Activated CD4-positive, alpha-beta memory T cell treated with anti-CD3 and anti-CD28 coated beads, Interleukin-2, amount 10 ng/mL, durations not matched to agents 7 days and 5 days (primary cell): ENCODE measurements at places on chromosomes 1 and 21.

- DNase-seq, result no peak
- H3K4me1 ChIP-seq, result peaks cover 16% of the 10 kb centered on the region
- no peaks in the 10 kb centered on the region for H3K36me3 ChIP-seq
These were observed 103.0 kb upstream of the VAV3 start for GRCh38 chr1:108067884-108068540.

DNA sequence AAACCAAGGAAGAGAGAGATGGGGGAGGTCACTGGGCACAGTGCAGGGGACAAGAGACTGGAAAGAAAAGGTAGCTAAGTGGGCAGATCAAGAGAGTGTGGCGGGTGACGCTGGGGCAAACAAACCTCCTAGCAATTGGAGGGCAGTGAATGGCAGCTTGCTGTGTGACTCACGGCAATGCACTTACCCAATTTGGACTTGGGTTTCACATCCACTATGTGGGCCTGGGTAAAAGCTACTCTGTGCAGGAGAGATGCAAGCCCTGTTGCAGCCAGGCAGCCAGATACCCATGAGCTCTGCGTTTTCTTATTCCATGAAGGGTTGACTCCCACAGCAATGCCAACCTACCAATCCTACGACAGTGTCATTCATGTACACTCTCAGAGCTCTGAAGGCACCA, 9.5 kb downstream of the PLXNA2 start:
- H3K27ac ChIP-seq, result no peak overlapping the region
- H3K27me3 ChIP-seq, result peaks cover 55% of the 10 kb centered on the region
- no peak overlapping the region for H3K4me3 ChIP-seq
- no peak for DNase-seq
- no peaks in the 10 kb centered on the region for H3K36me3 ChIP-seq

- H3K36me3 ChIP-seq, result peaks cover 59% of the 10 kb centered on the region
- H3K4me3 ChIP-seq, result peak overlapping the region; percentile 11
- H3K4me1 ChIP-seq, result peaks cover 28% of the 10 kb centered on the region
- H3K27ac ChIP-seq, result peak overlapping the region; percentile 27
- no peak for DNase-seq
These were observed 3.0 kb downstream of the GPN2 start for GRCh38 chr1:26887125-26887524.

- H3K27ac ChIP-seq, result no peak overlapping the region
- no peak for DNase-seq
- no peaks in the 10 kb centered on the region for H3K27me3 ChIP-seq
- H3K4me3 ChIP-seq, result no peak overlapping the region
- H3K36me3 ChIP-seq, result peaks cover 22% of the 10 kb centered on the region
These were observed 99.5 kb downstream of the MAN1A2 start for GRCh38 chr1:117466761-117467160.

DNA sequence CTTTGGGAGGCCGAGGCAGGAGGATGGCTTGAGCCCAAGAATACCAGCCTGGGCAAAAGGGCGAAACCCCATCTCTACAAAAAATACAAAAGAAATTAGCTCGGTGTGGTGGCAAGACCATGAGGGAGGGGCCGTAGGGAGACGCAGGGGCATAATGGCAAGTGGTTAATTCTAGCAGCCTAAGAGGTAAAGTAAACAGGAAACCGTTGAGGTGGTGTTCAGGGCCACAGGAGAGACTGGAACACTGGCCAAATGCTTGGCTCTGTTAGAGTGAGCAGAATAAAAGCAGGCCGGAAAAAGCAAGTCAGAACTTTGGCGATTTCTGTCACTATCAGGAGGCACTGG, 89.2 kb downstream of the RIPK4 start:
- no peaks in the 10 kb centered on the region for H3K36me3 ChIP-seq
- peaks cover under 1% of the 10 kb centered on the region for H3K4me1 ChIP-seq
- no peak overlapping the region for H3K4me3 ChIP-seq
- no peak overlapping the region for H3K27ac ChIP-seq
- DNase-seq, result no peak
- peaks cover 9% of the 10 kb centered on the region for H3K27me3 ChIP-seq
